ENCODE measurements at places on chromosomes 13 and 19.

DNA sequence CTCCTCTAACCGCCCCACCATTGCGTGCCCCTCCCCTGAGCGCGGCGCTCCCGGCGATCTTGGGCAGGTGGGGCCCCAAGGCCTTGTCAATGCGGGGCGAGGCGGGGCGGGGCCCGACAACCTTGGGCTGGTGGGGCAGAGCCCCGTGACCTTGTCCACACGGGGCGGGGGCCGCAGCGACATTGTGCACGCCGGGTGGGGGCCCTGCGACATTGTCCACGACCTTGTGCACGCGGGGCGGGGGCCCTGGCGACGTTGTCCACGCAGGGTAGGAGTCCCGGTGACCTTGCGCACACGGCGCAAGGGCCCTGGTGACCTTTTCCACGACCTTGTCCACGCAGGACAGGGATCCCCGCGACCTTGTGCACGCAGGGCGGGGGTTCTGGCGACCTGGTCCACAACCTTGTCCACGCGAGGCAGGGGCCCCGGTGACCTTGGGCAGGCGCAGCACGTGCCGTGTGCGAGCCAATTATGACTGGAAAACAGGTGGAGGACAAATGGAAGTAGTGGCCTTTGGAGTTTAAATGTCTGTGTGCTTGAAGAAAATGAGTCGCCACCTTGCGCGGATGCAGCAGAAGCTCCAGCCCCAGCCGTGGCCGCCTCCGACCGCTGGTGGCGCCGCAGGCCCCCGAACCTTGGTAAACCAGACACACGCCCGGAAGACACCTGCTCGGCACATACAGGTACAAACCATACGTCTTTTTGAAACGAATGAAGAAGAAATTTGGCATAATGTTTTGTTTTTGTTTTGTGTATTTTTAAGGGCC, 62.6 kb downstream of the LATS2 start:
- no peak for DNase-seq

- no peak for DNase-seq
These were observed 38.0 kb downstream of the STK24 start for GRCh38 chr13:98538876-98539275.

DNA sequence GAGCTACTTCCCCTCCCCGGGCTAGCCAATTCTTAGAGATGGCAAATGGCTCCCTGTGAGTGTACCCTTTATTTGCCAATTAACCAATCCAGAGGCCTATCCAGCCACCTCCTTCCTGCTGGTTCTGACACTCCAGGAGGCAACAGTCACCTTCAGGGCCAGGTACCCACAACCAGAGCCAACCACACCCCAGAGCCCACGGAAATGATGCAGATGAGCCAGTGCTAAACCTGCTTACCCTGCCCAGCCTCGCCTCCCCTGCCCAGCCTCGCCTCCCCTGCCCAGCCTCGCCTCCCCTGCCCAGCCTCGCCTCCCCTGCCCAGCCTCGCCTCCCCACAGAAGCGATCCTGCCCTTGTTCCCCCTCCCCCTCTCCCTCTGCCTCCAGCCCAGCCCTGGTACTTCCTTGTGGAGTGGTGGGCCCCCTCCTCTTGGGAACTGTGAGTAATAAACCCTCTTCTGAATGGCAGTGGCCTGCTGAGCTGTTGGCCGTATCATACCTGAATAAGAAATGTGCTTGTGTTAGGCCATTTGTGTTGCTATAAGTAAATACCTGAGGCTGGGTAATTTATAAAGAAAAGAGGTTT, 173.8 kb upstream of the RNF113B start:
- DNase-seq: no peak

- DNase-seq: no peak
These were observed 19.9 kb upstream of the RSPH6A start for GRCh38 chr19:45834970-45835369.

All from activated CD4-positive, alpha-beta T cell treated with anti-CD3 and anti-CD28 coated beads, Interleukin-2, amount 50 U/mL, for 24 hours (primary cell).